Lung (tissue), 17 donors: ENCODE measurements at places on chromosomes 11 and 22. TPM values are rescaled to one million over a fixed set of nuclear protein-coding genes. Genes with fewer than 3 reads are reported as not detected.

The KRTAP5-5 gene
- not detected for total RNA-seq

The SYT13 gene
- total RNA-seq = 0.25 TPM

The TRIM6 gene
- 4.2 TPM for total RNA-seq

The HBE1 gene
- 2.1 TPM for total RNA-seq

The SLC2A11 gene
- total RNA-seq = 14.1 TPM

The TRIM77 gene
- total RNA-seq = not detected

The MAJIN gene
- not detected for total RNA-seq

The DMC1 gene
- 2.7 TPM for total RNA-seq

The YWHAH gene
- total RNA-seq = 151 TPM

The DEUP1 gene
- 1.9 TPM for total RNA-seq

The SAA4 gene
- not detected for total RNA-seq

The SLC15A3 gene
- 29.9 TPM for total RNA-seq

The KDELR3 gene
- total RNA-seq = 16.4 TPM

The DCDC1 gene
- total RNA-seq = 20.6 TPM

The NDUFC2 gene
- 190 TPM for total RNA-seq

The SCUBE1 gene
- total RNA-seq = 6.2 TPM

The OLFML1 gene
- total RNA-seq = 28.1 TPM

The RIMBP3B gene
- 0.21 TPM for total RNA-seq

DNA sequence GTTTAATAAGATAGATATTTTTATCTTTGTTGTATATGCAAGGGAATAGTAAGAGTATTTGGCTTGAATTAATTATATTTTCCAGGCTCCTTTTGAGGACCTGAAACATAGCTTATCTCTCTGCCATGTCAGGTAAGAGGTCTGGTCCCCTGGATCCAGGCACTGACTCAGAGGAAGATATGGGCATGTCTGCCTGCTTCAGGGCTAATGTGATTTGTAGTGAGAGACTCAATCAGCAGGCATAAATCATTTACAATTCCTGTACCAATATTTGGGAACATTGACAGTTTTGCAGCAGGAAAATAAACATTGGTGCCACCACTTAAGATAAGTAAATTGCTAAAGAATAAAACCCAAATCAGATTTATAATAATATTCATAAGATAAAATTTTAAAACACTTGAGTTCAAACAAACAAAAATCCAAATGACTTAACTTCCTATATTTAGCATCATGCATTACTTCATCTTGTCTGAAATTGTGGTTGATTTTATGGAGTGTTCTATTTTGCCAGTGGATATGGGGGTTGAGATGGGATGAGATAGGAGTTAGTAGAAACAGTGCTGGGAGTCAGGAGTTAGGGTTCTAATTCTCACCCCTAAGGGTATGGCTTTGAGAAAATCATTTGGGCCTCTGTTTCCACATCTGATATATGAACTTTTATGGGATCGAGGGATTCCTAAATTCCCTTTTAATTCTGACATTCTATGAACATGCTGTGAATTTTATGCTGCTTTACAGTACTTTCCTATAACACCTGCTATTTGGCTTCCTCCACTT lies 5.1 kb upstream of the CALCA start:
- H3K36me3 ChIP-seq = no peaks in the 10 kb centered on the region
- H3K4me1 ChIP-seq = peaks cover 14% of the 10 kb centered on the region
- no peak overlapping the region for H3K27ac ChIP-seq
- H3K27me3 ChIP-seq = peaks cover 6% of the 10 kb centered on the region

DNA sequence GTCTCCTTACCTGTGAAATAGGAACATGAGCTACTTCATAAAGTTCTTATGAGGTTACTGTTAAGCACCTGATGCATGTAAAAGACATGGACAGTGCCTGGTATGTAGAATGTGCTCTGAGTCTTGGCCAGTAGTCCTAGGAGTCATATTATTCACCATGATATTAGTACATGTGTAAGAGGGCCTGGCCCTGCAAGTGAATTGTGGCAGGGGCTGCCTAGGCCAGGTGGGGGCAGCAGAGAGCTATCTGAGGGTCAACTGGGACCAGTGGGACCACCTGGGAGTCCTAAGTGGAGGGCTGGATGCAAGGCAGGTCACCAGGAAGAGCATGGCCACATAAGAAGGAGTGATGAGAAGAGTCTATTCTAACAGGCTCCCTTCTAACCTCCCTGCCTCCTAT lies 529.5 kb downstream of the SOX6 start:
- H3K27me3 ChIP-seq = no peaks in the 10 kb centered on the region
- H3K27ac ChIP-seq = no peak overlapping the region
- no peak overlapping the region for H3K4me3 ChIP-seq

- H3K36me3 ChIP-seq = peaks cover 29% of the 10 kb centered on the region
- H3K4me1 ChIP-seq = peaks cover 13% of the 10 kb centered on the region
- no peaks in the 10 kb centered on the region for H3K27me3 ChIP-seq
Observed at GRCh38 chr22:36232715-36233401, 6.5 kb downstream of the APOL2 start.

DNA sequence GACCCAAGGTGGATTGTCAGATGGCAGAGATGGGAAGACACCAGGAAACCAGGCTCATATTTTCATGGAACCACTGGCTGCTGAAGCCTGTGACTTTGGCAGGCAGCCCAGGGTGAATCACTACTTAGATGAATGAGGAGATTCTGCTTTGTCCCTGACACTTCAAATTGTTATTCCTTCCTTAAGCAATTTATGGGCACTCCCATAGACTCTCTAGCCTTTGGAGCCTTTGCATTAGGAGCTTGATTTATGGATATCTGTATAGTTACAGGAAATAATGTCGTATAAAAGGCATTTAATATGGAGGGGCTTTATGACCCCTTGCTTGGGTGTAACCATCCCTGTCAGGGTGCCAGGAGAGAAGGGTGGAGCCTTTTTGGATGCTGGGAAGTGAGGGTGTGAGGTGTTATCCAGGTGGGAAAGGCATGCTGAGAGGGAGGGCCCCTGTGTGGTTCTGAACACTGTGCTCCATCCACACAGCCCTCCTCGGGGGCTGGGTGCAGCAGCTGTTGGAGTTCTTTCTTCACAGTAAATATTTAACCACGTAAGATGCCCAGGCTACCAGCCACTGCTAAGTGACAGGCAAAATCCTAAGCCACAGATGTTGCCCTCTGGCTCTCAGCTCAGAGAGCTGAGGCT lies 35.3 kb downstream of the IL18 start:
- no peaks in the 10 kb centered on the region for H3K36me3 ChIP-seq
- H3K4me1 ChIP-seq = no peaks in the 10 kb centered on the region
- no peak overlapping the region for H3K27ac ChIP-seq
- no peaks in the 10 kb centered on the region for H3K27me3 ChIP-seq
- DNase-seq = peak; percentile 6
- no peak overlapping the region for H3K4me3 ChIP-seq

GRCh38 chr11:12024254-12024926 lies 16.0 kb upstream of the DKK3 start:
- H3K4me1 ChIP-seq = no peaks in the 10 kb centered on the region
- no peak for DNase-seq
- H3K4me3 ChIP-seq = no peak overlapping the region

- H3K36me3 ChIP-seq = peaks cover 17% of the 10 kb centered on the region
- H3K27ac ChIP-seq = no peak overlapping the region
- H3K4me3 ChIP-seq = no peak overlapping the region
- no peak for DNase-seq
- H3K4me1 ChIP-seq = no peaks in the 10 kb centered on the region
Observed at GRCh38 chr11:62144641-62145255, 20.9 kb downstream of the INCENP start.

GRCh38 chr11:43367382-43368178 lies 8.9 kb downstream of the TTC17 start:
- peaks cover 15% of the 10 kb centered on the region for H3K36me3 ChIP-seq
- no peak overlapping the region for H3K27ac ChIP-seq
- H3K27me3 ChIP-seq = no peaks in the 10 kb centered on the region
- peaks cover 18% of the 10 kb centered on the region for H3K4me1 ChIP-seq

GRCh38 chr11:116696381-116696941 lies 76.3 kb downstream of the BUD13 start:
- H3K27me3 ChIP-seq = no peaks in the 10 kb centered on the region
- H3K27ac ChIP-seq = no peak overlapping the region
- peak; percentile 38 for DNase-seq
- no peak overlapping the region for H3K4me3 ChIP-seq
- H3K4me1 ChIP-seq = peaks cover 7% of the 10 kb centered on the region

GRCh38 chr22:48171271-48171691 lies 1408.8 kb downstream of the TBC1D22A start:
- no peaks in the 10 kb centered on the region for H3K4me1 ChIP-seq
- no peaks in the 10 kb centered on the region for H3K36me3 ChIP-seq
- DNase-seq = peak; percentile 26
- H3K4me3 ChIP-seq = no peak overlapping the region
- H3K27ac ChIP-seq = no peak overlapping the region

- H3K36me3 ChIP-seq = no peaks in the 10 kb centered on the region
- H3K27me3 ChIP-seq = no peaks in the 10 kb centered on the region
- no peak overlapping the region for H3K4me3 ChIP-seq
- no peak for DNase-seq
- H3K27ac ChIP-seq = no peak overlapping the region
Observed at GRCh38 chr11:83367745-83368144, 81.6 kb upstream of the CCDC90B start.

GRCh38 chr11:10032935-10033334 lies 261.1 kb downstream of the SBF2 start:
- no peak for DNase-seq
- H3K27me3 ChIP-seq = no peaks in the 10 kb centered on the region
- no peaks in the 10 kb centered on the region for H3K4me1 ChIP-seq
- H3K27ac ChIP-seq = no peak overlapping the region
- H3K36me3 ChIP-seq = peaks cover under 1% of the 10 kb centered on the region

GRCh38 chr11:83272627-83273026 lies 13.5 kb downstream of the CCDC90B start:
- no peak for DNase-seq
- no peak overlapping the region for H3K27ac ChIP-seq
- H3K27me3 ChIP-seq = no peaks in the 10 kb centered on the region
- H3K4me3 ChIP-seq = no peak overlapping the region
- H3K36me3 ChIP-seq = peaks cover 24% of the 10 kb centered on the region

GRCh38 chr11:124233376-124233775 lies 7.5 kb upstream of the OR8G1 start:
- no peak overlapping the region for H3K27ac ChIP-seq
- H3K36me3 ChIP-seq = no peaks in the 10 kb centered on the region
- H3K4me1 ChIP-seq = no peaks in the 10 kb centered on the region
- no peak overlapping the region for H3K4me3 ChIP-seq

DNA sequence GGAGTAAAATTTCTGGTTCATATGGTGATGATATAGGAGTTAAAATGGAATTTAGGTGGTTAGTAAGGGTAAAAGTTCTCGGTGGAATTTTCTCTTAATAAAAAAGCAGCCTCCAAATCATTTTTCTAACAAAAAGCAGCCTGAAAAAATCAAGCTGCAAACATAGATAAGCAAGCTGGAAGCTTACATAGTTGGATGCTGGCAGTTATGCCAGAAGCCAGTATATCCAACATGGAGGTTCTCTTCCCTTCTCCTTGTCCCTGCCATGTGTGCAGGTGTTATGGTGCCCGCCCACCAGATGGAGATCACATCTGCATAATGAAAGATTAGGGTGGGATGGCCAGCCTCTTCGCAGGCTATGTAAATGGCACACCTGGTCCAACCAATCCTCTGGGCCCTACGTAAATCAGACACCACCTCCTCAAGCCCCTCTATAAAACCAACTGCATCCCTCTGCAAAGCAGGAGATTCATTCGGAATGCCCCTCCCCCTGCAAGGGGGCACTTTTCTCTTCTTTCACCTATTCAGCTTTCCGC lies 22.4 kb downstream of the PIWIL3 start:
- no peaks in the 10 kb centered on the region for H3K4me1 ChIP-seq
- H3K27ac ChIP-seq = no peak overlapping the region
- no peak for DNase-seq
- H3K36me3 ChIP-seq = no peaks in the 10 kb centered on the region

DNA sequence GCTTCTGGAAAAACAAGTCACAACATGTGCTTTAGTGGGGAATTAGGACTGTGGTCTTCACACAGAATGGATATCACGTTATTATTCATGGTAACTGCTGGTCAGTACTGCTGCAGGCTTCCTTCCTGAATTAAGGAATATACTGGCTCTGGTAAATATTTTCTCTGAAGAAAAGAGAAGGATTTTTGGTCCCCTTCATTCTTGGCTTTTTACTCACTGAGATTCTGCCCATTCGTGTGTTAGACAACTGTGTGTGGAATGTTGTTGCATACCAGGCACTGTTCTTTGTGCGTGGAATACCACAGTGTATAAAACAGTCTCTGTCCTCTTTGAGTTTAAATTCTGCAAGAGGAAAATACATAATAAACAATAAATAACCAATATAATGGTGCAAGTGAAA lies 80.3 kb downstream of the ALX4 start:
- no peaks in the 10 kb centered on the region for H3K27me3 ChIP-seq
- H3K4me1 ChIP-seq = peaks cover 18% of the 10 kb centered on the region
- H3K27ac ChIP-seq = no peak overlapping the region
- no peaks in the 10 kb centered on the region for H3K36me3 ChIP-seq

DNA sequence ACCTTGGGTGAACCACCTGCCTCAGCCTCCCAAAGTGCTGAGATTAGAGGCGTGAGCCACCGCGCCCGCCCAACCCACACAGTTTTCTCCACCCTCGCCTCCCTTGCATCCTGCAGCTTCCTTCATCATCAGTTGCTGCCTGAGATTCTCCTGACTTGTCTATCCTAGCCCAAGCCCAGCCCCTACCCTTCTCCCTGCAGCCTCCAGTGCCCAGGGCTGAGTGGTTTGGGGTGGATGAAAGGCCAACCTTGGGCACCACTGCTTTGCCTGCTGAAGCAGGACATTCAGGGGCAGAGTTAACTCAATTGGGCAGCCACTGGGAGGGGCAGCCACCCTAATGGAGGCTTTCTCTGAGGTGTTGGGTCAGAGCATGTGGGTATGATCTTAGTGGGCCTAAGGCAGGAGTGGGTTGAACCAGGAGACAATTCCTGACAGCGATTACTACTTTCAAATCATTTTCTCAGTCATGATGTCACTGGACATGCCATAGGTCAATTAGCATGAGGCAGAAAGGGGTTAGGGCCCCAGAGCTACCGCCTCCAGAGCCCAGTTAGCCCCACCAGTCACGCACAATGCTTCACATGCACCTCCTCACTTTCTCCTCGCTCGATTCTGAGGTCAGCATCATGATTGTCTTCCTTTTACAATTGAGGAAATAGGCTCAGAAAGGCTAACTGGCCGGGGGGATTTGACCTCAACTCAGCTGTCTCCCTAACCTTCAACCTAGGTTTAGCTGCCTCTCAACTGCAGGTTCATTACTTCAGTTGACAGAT lies 1.0 kb upstream of the FKBP2 start:
- H3K36me3 ChIP-seq = peaks cover 3% of the 10 kb centered on the region
- no peak overlapping the region for H3K4me3 ChIP-seq
- H3K4me1 ChIP-seq = no peaks in the 10 kb centered on the region
- peak; percentile 24 for DNase-seq
- peak overlapping the region; percentile 92 for H3K27ac ChIP-seq
